GM04504 (cell line): ENCODE measurements at places on chromosomes 13 and 19.

DNA sequence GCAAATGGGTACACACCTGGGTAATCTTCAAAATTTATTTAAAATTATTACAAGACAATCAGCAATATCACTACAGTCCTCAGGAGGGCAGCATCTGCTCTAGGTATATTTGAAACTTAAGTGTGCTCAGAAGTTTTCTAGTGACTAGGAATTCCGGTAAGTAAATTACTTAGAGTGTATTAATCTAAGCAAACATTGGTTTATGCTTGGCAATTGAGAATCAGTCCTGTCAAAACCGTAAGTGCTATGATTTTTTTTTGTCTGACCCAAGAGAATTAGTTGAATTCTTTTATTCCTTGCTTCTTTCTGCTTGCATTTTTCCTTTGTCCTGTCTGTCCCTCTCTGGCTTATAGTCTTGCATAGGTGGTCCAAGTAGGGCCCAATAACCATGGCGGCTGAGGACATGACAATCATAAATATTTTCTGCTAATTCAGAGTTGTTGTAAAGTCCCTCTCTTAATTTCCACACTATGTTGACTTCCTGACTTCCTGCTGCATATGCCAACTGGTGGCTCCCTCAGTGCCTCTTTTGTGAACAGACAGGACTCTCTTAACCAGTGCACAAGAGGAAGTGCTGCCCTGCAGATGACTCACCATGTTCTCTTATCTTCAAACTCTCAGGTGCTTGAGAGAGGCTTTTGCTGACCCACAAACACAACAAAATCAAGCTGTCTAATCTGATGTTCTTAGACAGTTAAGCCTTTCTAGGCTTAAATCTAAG is 82.2 kb downstream of the SLAIN1 start:
- DNase-seq = peak; percentile 10

- DNase-seq = no peak
Observed at GRCh38 chr13:81738364-81738763, 1397.4 kb upstream of the SPRY2 start.

GRCh38 chr19:18894254-18895037 is 1.5 kb downstream of the CERS1 start:
- DNase-seq = no peak

DNA sequence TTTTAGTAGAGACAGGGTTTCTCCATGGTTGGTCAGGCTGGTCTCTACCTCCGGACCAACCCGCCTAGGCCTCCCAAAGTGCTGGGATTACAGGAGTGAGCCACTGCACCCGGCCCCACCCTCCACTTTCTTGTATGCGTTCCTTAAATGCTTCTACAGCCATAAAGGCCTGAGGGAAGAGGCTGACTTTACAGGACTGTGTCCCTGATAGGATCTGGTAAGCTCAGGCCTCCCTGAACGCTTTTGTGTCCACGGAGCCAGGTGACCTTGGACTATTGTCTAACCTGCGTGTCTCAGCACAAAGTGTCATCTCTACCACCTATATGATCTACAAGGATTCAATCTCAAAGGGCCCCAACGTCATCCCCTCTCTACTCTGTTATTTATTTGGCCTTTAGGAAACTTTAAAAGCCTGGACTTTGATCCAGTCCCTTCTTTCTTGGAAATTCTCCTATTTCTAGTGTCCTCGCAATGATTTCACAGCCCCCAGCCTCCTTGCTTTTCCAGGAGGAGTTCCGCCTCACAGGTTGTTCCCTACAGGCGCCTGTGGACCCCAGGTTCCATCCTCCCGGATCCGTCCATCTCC is 701 bp downstream of the ZNF552 start:
- DNase-seq = no peak

DNA sequence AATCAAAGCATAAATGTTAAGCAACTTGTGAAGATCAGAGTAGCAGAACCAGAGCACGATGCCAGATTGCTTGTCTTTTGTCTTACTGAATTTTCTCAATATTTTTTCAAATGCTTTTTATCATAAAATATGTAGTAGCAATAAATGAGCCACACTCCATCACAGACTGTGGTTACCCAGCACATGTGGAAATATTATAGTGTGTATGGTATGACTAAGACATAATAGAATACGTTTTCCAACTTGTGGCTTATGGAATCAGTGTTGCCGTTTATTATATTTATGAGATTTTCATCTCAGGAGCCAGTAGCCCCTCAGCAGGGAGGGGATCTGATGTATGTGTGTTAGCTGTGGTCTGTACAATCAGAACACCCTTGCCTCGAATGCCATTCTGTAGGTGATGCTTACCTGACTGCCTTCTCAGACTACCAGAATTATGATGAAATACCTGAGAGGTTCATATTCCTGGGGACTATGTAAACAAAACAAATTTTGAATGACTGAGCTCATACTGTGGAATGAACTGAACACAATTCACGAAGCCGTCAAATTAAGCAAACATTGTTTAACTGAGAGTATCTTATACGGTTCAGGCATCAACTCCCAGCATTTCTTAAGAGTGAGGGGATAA is 1.9 kb downstream of the SCEL start:
- DNase-seq = no peak

GRCh38 chr13:71461892-71462291 is 405.1 kb downstream of the DACH1 start:
- DNase-seq = no peak

DNA sequence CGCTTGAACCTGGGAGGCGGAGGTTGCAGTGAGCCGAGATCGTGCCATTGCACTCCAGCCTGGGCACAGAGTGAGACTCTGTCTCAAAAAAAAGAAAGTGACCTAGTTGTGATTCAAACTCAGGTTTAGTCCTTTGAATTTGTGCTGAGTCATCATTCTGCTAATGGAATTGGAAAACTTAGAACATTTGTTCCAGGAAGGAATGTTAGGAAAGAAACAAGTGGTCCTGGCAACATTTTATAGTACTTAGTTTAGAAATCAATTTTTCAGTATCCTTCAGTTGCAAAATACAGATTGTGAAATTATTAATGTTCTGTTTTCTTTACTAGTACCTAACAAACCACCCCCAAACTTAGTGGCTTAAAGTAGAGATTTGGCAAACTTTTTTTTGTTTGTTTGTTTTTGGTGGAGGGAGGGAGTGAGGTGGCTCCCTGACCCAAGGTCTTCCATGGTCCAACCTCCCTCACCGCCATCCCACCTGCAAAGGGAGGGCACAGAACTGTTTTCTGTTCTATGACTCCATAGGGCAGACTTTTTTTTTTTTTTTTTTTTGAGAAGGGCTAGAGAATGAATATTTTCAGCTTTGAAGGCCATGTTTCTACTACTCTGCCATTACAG is 9.2 kb upstream of the SULT2A1 start:
- DNase-seq = no peak

GRCh38 chr13:20940083-20940482 is 37.5 kb upstream of the XPO4 start:
- peak; percentile 35 for DNase-seq

DNA sequence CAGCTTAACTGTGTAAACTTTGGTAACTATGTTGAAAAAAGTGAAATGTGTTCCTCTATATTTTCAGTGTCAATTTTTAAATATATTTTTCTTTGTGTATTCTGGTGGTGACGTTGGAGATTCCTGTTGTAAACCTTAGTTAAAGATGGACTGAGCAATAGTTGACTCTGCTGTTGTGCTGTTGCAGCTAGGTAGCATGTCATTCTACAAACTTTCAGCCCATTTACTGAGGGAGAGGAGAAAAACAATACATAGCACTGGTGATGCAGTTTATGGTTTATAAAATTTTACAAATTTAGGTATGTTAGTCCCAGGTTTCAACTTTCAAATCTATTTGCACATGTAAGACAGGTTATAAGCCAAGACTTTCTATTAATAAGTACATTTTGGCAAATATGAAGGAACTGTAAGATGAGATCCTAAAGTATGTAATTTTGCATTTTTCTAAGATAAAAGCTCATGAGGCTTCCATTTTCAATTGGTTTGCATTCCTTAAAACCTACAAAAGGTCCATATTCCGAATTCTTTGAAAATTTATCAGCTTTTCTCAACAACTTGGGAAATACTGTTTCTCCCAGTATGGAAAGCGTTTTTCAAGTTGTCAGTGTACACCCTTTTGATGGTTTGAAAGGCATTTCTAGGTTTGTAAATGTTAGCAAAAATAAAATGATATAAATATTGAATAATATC is 1.5 kb downstream of the NDFIP2 start:
- DNase-seq = no peak

- DNase-seq = no peak
Observed at GRCh38 chr13:113960276-113960948, 13.5 kb downstream of the C13orf46 start.

DNA sequence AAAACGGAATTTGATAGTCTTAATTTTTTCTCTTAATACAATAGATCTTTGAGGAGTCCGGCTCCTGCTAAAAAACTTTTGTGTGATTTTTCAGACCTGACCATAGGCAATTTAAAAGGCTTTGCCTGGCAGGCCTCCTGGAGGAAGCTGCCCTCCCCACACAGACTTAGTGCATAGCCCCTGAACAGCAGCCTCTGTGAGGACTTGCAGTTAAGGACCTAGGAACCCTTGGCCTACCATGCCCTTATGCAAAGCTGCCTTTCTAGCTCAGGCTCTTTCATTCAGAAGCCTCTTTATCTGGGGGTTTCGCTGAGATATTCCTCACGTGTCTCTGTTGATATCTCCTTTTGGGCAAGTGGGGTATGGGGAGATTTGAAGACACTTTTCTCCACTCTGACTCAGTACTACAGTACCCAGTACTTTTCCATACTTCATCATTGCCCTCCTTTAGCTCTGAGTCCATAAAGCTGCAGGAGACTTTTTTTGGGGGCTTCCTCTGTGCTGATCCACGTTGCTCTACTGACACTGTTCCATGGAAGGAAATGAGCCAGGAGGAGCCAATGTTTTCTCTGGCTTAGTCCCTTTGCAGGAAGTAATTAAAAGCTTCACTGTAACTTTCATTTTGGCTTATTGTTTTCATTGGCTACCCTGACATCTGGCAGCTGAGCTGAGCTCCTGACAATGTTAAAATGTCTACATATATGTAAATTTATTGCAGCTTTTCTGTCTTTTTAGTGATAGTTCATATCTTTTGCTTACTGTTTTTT is 283.1 kb downstream of the TDRD3 start:
- no peak for DNase-seq

GRCh38 chr19:32415669-32416068 is 10.1 kb downstream of the DPY19L3 start:
- DNase-seq = no peak

GRCh38 chr19:10209315-10209714 is 14.6 kb upstream of the DNMT1 start:
- DNase-seq = no peak

GRCh38 chr13:30847650-30848307 is 58.3 kb upstream of the MEDAG start:
- DNase-seq = peak; percentile 99

DNA sequence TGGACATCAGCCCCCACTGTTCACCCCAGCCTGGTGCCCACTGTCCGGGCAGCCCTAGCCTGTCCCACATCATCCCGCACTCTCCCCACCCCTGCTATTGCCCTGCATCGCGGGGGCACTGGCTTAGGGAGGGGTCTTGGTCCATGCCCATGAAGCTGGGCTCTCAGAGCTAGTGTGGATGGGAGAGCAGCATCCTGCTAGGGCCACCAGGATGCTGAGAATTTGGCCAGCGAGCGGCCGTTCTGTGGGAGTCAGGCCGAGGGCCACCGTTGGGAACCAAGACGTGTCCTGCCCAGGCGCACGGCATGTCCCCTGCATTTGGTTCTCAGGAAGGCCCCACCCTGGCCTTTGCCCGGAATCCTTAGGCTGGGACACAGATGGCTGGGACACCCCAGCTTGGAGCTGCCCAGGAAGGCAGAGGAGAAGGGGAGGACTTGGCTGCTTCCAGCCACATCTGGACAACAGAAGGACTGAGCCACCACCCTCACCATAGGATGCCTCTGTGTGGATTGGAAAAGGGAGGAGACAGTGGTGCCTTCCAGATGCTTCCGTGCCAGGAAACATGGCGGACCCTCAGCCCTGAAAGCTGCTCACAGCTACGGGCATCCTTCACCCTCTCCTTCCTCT is 14.6 kb downstream of the ADGRE5 start:
- DNase-seq = no peak

GRCh38 chr19:46496304-46496703 is 637 bp upstream of the PNMA8B start:
- no peak for DNase-seq

DNA sequence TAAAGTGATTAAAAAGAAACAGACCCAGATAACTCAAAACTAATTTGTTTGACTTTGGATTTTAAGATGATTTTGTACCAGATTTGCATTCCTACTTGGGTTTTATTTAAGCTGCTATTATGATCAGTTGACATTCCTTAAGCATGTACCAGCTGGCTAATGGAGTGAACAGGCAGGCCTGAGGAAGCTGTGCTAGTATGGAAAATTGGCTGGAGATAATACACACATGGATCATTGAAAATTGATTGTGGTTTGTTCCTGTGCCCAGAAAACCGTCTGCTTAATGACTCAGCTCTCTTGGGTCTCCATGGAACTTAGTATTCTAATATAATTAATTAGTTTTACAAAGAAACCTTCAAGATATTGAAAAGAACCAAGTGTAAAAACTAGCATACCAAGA is 22.6 kb downstream of the POLR1D start:
- peak; percentile 62 for DNase-seq

DNA sequence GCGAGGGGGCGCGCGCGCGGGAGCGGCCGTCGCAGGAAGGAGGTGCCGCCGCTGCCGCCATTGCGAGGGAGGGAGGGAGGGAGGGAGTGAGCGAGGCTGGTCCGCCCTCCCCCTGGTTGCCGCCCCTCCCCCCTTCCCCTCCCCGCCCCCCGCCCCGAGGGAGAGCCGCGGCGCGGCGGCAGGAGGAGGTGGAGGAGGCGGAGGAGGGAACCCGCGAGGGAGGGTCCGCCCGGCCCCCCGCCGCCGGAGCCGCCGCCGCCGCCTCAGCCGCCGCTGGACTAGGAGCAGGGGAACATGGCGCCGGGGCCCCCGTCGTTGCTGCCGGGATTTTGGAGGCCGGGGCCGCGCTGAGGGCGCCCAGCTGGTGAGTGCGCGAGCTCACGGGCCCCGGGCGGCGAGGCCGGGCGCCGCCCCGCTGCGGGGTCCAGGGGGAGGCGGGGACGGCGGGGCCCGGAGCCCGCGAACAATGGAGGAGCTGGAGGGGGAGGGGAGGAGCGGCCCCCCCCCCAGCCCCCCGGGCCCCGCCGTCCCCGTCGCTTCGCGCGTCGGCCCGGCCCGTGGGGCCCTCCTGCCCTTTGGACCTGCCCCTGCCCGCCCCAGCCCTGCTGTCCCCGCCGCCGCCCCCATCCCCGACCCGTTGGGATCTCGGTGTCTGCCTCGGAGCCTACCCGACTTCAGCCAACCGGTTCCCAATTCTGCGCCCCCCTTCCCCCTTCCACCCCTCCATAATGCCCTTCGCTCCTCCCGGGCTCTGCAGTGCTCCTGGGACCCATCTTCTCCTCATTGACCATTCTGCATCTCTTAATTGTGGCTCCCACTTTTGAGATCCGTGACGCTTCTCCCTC is at the start of gene ARHGAP35:
TSS of gene ARHGAP35 (plus strand) at position 152 of the 845 bp plus-strand sequence. CDS start 57,679 bp downstream, outside the sequence.
- no peak for DNase-seq

DNA sequence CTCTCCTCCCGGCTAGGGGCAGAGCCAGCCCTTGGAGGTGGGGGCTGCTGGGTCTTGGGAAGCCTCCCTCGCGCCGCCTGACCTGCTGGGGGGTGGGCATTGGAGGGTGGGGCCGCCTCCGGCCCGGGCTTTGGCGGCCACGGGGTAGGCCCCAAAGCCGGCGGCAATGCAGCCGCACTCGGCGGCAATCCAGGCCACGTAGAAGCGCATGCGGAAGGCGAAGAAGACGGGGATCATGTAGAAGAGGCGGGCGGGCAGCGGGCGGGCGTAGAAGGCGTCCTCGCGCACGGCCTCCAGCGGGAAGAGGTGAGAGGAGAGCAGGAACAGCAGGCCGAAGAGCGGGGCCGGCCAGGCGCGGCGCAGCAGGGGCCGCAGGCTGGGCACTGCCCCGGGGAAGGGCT is 7.7 kb upstream of the TMC4 start:
- DNase-seq = no peak

GRCh38 chr13:36919833-36920615 is at the start of gene SMAD9:
Gene SMAD9, minus strand, starts transcription at chr13:36920238. Its CDS starts 40,549 bp downstream, at chr13:36879689.
- DNase-seq = peak; percentile 18
